ENCODE measurements at places on chromosomes 4 and X.

DNA sequence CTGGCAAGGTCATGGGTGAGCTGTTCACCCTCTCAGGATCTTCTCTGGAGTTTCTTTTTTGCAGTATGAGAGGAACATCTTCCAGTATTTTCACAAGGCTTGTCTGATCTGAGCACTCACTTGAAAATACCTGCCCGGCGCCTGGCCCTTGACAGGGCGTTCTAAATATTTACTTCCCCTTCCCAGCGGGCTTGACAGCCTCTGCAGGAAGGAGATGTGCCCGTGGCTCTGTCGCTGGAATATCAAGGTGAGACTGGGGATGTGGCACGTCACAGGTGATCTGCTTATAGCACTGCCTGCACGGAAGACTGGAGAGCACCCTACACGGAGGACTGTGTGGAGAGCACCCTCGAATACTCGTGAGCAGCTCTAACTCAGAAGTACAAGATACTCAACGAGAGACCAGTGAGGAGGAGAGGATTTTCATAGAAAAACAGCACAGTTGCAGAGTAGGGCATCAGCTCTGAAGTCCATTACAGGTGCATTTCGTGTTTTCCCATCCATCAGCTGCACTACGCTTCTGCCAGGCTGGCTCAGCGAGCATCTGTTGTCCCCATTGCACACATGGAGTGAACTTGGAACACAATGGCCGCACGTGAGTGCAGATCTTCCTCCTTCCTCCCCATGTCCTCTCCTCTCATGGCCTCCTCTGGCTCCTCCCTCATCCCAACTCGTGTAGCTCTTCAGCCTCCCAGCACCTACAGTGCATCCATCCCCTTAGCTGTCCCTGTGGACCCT lies 32.1 kb downstream of the ZBTB49 start:
- DNase-seq: no peak

- no peak for DNase-seq
Measured at GRCh38 chrX:72041871-72042851, 89.6 kb downstream of the RTL5 start.

DNA sequence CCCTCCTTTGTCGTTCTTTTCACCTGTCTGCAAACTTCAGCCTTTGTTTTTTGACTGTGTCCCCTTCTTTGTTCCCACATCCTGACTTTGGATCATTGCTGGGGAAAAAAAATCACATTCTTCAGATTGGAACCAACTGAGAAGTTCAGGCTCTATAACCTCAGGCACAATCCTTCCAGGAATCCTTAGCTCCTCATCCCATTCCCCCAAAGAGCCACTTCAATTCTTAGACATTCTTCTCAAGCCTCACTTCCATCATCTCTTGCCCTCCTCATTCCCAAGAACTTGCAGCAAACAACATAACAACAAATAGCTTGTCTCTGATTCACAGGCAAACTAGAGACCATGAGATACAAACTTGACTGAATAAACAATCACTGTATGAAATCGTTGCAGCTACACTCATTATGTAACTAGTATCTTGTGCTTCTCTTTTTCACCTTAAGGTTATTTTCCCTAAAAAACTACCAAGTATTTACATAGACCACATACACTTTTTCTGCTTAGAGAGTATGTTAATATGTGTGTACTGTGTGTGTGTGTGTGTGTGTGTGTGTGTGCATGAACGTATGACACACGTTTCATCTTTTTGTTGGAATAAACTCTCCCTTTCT lies 26.4 kb upstream of the PGM2 start:
- no peak for DNase-seq

DNA sequence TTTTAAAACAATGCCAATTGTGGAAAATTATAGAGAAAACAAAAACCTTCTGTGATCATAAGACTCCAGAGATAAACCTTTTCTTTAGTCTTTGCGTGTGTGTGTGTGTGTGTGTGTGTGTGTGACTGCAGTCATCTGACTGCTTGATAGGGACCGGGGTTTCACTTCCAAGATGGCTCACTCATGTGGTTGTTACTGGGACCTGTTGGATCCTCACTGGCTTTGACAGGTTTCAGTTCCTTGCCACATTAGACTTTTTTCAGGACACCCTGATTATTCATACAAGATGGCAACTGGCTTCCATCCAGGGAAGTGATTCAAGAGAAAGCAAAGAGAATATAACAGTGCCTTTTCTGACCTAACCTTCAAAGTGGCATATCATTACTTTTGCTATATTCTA lies 21.9 kb upstream of the MAD2L1 start:
- DNase-seq: no peak

DNA sequence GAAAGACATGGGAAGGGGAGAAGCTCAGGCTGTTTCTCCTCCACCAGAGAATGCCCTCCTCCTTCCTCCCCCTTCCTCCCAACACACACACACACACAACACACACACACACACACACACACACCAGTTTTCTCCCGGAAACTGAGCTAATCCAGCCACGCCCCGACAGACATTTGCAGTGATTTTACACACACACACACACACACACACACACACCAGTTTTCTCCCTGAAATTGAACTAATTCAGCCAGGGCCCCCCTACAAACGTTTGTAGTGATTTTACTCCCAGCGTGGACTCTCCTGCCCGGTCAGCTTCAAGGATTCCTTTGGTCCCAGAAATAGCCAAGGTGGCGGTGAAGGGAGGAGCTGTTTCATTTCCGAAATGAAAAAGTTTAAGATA lies 32.9 kb upstream of the STX18 start:
- no peak for DNase-seq

DNA sequence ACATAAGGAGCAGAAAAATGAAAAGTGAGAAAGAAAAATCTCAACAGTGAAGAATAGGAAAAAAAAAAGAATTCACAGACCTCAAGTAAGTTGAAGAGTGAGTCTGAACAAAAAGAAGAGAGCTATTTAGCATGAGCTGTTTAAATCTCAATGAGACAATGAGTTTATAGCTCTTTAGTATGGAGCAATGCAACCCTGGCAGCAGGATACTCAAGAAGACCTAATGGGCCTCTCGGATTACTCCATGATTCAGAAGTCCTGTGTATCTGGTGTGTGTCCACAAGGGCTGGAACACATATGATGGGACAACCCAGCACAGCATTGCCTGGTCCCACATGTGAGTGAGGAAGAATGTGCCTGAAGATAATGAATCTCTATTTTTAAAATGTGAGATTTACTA lies 563.1 kb upstream of the INTU start:
- no peak for DNase-seq

DNA sequence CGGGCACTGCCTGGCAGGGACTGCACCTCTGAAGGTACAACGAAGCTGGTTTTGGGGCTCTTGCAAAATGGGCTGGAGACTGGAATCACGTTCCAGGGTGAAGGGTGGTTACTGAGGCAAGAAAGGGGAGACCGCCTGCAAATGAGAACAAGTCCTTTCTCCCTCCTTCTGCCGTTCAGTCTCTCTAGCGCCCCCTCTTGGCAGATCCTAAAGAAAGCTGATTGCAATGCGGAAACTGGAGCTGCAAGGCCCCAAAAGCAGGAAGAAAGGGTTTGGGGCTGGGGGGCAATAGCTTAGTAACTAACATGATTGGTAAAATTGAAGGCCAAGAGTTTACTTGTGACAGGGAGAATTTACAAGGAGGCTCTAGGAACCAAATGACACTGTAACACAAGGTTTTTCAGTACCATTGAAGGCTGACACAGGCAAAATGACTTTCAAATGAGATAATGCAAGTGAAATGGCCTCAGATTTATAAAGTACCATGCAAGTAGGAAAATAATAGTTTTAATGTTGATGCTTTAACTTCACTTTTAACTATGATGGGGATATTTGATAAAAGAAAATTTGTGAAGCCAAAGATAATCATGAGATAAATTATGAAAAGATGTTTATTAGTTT lies 222.7 kb upstream of the HAND2 start:
- DNase-seq: no peak

DNA sequence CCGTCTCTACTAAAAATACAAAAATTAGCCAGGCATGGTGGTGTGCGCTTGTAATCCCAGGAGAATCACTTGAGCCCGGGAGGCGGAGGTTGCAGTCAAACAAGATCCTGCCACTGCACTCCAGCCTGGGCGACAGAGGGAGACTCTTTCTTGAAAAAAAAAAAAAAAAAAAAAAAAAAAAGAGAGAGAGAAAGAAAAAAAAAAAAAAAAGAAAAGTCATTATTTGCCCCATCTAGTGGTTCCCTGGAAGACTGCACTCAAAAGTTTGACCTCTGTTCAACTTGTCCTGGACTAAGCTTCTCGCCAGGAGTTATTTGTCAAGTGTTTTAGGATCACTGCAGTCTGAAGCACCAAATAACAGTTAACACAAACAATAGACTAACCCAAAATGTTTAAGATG lies 45.3 kb upstream of the KCTD8 start:
- no peak for DNase-seq

- DNase-seq: peak; percentile 99
Measured at GRCh38 chr4:23373261-23373660, 516.6 kb downstream of the PPARGC1A start.

GRCh38 chr4:67587156-67587555 lies 28.6 kb downstream of the STAP1 start:
- DNase-seq: no peak

GRCh38 chrX:14864631-14865030 lies 8.2 kb downstream of the FANCB start:
- DNase-seq: no peak

Measured in RCC 7860 (cell line).